ENCODE measurements at places on chromosomes 11 and 22. TPM values are rescaled to one million over a fixed set of nuclear protein-coding genes. Genes with fewer than 3 reads are reported as not detected.
A peak's percentile ranks its signal among the peaks of the same experiment; 100 is the strongest.

The GRAP2 gene
- not detected for total RNA-seq

DNA sequence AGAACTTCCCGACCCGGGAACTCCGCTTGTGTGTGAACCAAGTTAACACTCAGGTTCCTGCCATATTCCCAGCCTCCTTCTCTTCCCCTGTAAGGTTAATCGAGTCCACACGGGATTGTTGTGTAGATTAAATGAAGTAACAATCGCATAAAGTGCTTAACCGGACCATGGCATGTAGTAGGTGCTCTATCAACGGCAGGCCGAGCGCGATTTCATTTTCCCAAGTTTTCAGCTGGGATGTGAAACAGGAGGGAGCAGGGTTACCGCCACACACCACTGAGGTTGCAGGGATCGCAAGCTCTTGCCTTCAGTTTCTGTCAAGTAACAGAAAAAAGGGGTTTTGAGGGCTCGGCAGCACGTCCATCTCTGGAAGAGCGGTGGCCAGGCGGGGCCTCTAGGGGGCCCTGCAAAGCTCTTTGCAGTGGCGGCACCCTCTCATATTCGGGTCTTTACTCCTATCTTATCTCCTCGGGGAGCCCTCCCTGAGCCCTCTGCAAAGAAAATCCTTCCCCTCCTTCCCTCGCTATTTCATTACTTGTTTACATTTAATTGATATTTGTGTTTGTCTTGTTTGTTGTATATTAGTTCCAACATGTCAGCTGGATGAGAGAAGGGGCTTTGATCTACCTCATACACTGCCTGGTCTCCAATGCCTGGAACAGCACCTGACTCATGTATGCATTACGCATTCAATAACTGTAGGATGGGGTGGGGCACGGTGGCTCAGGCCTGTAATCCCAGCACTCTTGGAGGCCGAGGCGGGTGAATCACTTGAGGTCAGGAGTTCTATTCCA lies 816 bp upstream of the PLEKHA7 start:
- peak overlapping the region; percentile 74 for H3K4me3 ChIP-seq
- H3K27me3 ChIP-seq: no peaks in the 10 kb centered on the region
- H3K27ac ChIP-seq: no peak overlapping the region
- H3K4me1 ChIP-seq: peaks cover 10% of the 10 kb centered on the region

- H3K27ac ChIP-seq: no peak overlapping the region
- H3K4me3 ChIP-seq: no peak overlapping the region
- H3K27me3 ChIP-seq: no peaks in the 10 kb centered on the region
- H3K4me1 ChIP-seq: peaks cover 1% of the 10 kb centered on the region
Observed at GRCh38 chr11:8802251-8802650, 108.7 kb upstream of the AKIP1 start.

The POU2AF3 gene
- 1.6 TPM for total RNA-seq

DNA sequence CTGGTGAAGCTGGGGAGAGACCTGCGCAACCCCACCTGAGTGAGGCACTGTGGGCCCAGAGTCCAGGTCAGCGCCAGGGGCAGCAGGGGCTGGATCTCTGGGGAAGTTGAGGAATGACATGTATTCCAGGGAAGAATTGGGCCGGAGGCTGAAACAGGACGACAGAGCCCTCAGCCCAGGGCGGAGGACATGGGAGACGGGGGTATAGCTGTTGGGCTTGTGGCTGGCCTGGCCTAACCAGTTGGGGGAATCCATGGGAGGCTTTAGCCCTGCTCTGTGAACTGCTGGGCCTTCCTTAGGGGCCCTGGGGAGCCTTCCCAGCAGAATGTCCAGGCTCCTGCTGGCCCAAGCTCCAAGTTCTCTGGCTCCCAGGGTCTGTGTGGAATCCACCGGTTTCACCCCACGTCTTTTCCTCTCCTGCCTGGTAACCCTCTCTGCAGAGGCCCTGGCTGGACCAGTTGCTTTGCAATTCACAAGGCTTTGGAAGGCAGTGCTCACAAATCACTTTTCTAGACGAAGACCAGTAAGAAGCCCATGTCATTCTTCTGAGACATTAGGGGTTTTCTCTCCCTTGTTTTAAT lies 50.4 kb upstream of the KCNQ1OT1 start:
- no peaks in the 10 kb centered on the region for H3K4me1 ChIP-seq
- H3K27ac ChIP-seq: no peak overlapping the region
- peaks cover 23% of the 10 kb centered on the region for H3K27me3 ChIP-seq
- no peaks in the 10 kb centered on the region for H3K36me3 ChIP-seq
- H3K4me3 ChIP-seq: no peak overlapping the region
- no peak for DNase-seq

GRCh38 chr11:99676292-99676691 lies 655.5 kb downstream of the CNTN5 start:
- no peaks in the 10 kb centered on the region for H3K4me1 ChIP-seq
- H3K27me3 ChIP-seq: no peaks in the 10 kb centered on the region
- H3K36me3 ChIP-seq: no peaks in the 10 kb centered on the region
- no peak overlapping the region for H3K27ac ChIP-seq
- no peak for DNase-seq

- peak; percentile 49 for DNase-seq
- H3K27ac ChIP-seq: no peak overlapping the region
- H3K27me3 ChIP-seq: no peaks in the 10 kb centered on the region
- H3K36me3 ChIP-seq: no peaks in the 10 kb centered on the region
- no peak overlapping the region for H3K4me3 ChIP-seq
Observed at GRCh38 chr11:30196400-30197206, 34.2 kb upstream of the FSHB start.
